ENCODE measurements at places on chromosomes 2 and 18. TPM values are rescaled to one million over a fixed set of nuclear protein-coding genes. Genes with fewer than 3 reads are reported as not detected.

Gene AMER3
- total RNA-seq = not detected

Gene ADCYAP1
- total RNA-seq = not detected

Gene RBFA
- 35.2 TPM for total RNA-seq

- DNase-seq = no peak
- no peaks in the 10 kb centered on the region for H3K4me1 ChIP-seq
- H3K4me3 ChIP-seq = no peak overlapping the region
- H3K36me3 ChIP-seq = no peaks in the 10 kb centered on the region
These were observed 35.4 kb downstream of the LAMA3 start for GRCh38 chr18:23724681-23725080.

- H3K27ac ChIP-seq = no peak overlapping the region
- H3K27me3 ChIP-seq = no peaks in the 10 kb centered on the region
- no peaks in the 10 kb centered on the region for H3K4me1 ChIP-seq
- no peaks in the 10 kb centered on the region for H3K36me3 ChIP-seq
These were observed 43.2 kb upstream of the ZC3H15 start for GRCh38 chr2:186442885-186443284.

DNA sequence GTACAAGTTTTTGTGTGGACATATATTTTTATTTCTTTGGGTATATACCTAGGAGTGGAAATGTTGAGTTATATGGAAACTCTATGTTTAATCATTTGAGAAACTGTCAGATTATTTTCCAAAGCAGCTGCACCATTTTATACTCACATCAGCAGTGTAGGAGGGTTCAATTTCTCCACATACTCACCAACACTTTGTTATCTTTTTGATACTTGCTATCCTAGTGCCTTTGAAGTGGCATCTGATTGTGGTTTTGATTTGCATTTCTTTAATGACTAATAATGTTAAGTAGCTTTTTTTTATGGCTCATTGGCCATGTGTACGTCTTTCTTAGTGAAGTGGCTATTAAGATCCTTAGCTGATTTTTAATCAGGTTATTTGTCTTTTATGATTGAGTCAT lies 64.7 kb upstream of the SLC8A1 start:
- no peaks in the 10 kb centered on the region for H3K27me3 ChIP-seq
- no peak overlapping the region for H3K4me3 ChIP-seq
- no peaks in the 10 kb centered on the region for H3K4me1 ChIP-seq

GRCh38 chr2:220946552-220946951 lies 625.6 kb downstream of the EPHA4 start:
- no peaks in the 10 kb centered on the region for H3K36me3 ChIP-seq
- DNase-seq = no peak

DNA sequence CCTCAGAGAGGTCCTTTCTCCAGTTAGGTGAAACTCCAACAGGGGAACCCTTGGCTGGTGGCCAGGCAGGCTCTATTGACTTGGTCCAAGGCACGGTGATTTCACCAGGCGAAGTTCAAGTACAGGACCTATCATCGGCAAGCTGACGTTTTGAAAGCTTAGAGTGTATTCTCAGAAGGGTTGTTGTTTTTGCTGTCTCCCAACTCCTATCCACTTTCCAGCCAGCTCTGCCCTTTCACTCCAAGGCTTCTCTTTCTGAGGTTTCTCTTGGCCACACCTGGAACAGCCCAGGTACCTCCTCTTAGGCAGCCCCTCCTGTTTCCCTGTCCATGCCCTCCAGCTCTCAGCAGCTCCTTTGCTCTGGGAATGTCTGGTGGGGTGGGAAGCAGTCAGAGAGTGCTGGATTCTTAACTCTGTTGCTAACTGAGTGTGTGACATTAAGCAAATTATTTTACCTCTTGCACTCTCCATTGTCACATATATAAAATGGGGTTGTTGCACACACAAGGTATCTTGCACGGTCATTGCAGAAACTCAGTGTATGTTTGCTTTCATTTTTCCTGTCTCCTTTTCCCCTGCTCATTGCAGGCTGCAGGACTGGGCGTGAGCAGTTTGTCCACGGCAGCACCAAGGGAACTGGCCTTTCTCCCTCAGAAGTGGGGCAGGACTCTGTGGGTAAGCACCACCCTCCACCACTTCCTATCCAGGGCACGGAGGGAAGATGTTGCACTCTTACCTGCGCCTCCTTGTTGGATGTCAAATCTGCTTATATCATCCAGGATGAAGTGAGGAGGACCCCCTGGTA lies 30.2 kb downstream of the CAPN13 start:
- no peaks in the 10 kb centered on the region for H3K36me3 ChIP-seq
- no peak overlapping the region for H3K4me3 ChIP-seq
- no peaks in the 10 kb centered on the region for H3K4me1 ChIP-seq
- no peaks in the 10 kb centered on the region for H3K27me3 ChIP-seq
- DNase-seq = no peak

DNA sequence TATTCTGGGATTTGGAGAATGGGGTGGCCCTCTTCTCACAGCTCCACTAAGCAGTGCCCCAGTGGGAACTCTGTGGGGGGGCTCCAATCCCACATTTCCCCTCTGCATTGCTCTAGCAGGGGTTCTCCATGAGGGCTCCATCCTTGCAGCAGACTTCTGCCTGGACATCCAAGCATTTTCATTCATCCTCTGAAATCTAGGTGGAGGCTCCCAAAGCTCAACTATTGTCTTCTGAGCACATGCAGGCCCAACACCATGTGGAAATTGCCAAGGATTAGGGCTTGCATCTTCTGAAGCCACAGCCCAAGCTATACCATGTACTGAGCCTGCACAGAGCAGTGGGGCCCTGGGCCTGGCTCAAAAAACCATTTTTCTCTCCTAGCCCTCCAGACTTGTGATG lies 162.4 kb upstream of the CWC22 start:
- no peak overlapping the region for H3K27ac ChIP-seq
- H3K27me3 ChIP-seq = no peaks in the 10 kb centered on the region
- no peak overlapping the region for H3K4me3 ChIP-seq
- no peaks in the 10 kb centered on the region for H3K4me1 ChIP-seq

DNA sequence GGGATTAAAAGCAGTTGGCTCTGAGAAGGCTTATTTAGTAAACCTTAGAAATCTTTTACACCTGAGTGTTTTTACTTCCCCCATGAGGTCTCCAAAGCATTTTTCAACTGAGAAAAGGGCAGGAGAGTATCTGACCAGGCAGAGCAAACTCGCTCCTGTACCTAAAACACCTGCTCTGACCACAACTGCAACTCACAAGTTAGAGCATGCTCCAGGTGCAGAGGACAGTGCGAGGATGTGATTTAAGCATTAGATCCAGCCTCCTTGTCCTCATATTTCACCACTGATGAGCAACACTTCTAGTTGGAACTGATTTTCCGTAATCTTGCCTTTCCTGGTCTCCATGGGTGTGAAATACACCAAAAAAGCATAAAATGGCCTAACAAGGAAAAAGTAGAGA lies 34.5 kb upstream of the TBC1D8 start:
- no peaks in the 10 kb centered on the region for H3K27me3 ChIP-seq
- no peaks in the 10 kb centered on the region for H3K36me3 ChIP-seq
- H3K4me1 ChIP-seq = no peaks in the 10 kb centered on the region
- H3K4me3 ChIP-seq = no peak overlapping the region
- no peak for DNase-seq

GRCh38 chr2:58852243-58852642 lies 611.1 kb upstream of the FANCL start:
- H3K4me3 ChIP-seq = no peak overlapping the region
- H3K27ac ChIP-seq = no peak overlapping the region
- DNase-seq = no peak
- no peaks in the 10 kb centered on the region for H3K36me3 ChIP-seq
- no peaks in the 10 kb centered on the region for H3K27me3 ChIP-seq

DNA sequence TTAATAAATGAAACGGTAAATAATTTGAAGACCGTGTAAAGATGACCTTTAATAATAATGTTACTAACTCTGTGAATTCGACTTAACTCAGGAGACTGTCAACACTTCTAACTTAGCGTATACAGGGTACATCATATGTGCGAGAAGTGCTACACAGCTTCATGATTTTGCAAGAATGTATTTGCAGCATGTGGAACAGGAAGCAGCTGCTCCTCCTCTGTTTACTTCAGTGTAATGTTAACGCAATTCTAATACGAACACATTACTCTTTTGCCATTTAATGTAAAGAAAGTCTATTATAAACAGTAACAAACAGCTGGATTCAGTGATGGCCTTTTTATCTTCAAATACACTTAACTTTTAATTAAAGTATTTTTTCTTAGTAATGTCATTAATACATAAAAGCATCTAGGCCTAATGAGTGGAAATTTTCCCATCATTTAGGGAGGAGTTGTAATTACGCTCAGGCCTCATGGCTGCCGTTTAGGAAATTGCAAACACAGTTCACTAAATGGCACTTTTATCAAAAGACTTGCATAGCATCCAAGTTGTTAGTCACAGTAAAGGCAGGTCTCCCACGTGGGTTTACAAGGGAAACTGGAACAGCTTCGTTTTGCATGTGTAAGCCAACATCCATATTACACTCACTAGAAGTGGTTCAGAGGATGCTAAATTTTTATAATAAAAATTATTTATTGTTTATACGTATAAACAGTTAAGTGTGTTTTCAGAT lies 635.7 kb downstream of the FBXO15 start:
- no peak overlapping the region for H3K27ac ChIP-seq
- no peaks in the 10 kb centered on the region for H3K4me1 ChIP-seq
- no peak overlapping the region for H3K4me3 ChIP-seq
- peaks cover 4% of the 10 kb centered on the region for H3K36me3 ChIP-seq
- DNase-seq = no peak

DNA sequence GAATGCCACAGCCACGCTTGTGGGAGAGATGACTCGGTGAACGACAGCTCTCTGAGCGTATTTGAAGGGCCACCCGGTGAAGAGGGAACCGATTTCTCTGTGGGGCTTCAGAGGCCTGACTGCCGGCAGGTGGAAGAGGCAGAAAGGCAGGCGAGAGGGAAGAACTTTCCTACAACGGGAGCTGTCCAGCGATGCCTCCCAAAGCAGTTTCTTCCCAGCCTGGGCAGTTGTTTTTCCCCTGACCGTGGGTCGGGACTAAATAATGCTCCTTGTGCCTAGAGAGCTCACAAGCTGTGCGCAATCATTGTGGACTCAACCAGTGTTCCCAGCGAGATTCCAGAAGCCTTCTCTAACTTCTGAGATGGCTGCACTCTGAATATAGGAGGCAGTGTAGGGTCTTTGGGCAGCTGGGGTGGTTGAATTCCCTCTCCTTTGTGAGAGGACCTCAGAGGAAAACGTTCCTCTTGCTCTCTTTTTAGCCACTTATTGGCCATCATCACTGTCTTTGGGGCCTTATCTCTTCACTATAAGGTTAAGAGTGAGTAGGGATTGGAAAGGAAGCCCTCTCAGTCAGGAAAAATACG lies 710 bp downstream of the SEC11C start:
- peak overlapping the region; percentile 95 for H3K27ac ChIP-seq
- peak; percentile 17 for DNase-seq
- peak overlapping the region; percentile 79 for H3K4me3 ChIP-seq
- no peaks in the 10 kb centered on the region for H3K27me3 ChIP-seq
- H3K4me1 ChIP-seq = no peaks in the 10 kb centered on the region

- no peaks in the 10 kb centered on the region for H3K4me1 ChIP-seq
- H3K27ac ChIP-seq = peak overlapping the region; percentile 59
- H3K4me3 ChIP-seq = peak overlapping the region; percentile 67
- H3K36me3 ChIP-seq = no peaks in the 10 kb centered on the region
- H3K27me3 ChIP-seq = no peaks in the 10 kb centered on the region
These were observed 461 bp downstream of the PRADC1 start for GRCh38 chr2:73232403-73233153.

- no peaks in the 10 kb centered on the region for H3K36me3 ChIP-seq
- no peak for DNase-seq
- H3K4me3 ChIP-seq = no peak overlapping the region
- no peak overlapping the region for H3K27ac ChIP-seq
- H3K4me1 ChIP-seq = no peaks in the 10 kb centered on the region
These were observed 34.8 kb downstream of the RRM2 start for GRCh38 chr2:10157293-10157692.

DNA sequence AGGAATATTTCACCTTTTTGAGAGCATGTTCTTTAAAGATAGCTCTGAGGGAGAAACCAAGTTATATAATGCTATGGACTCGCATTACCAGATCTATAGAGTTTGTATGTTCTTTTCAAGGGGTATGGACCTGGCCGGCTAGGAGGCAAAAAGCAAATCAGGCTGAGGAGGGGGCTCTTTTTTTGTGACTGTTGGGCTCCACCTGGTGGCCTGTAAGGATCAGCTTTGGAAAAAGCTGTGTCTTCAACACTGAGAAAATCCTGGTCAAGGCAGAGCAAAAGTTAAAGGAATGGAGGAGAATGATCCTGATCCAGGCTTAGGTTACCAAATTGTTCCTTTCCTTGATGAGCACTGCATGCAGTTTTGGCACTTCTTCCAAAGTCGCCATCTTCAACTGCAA lies 180.5 kb downstream of the DIS3L2 start:
- DNase-seq = no peak
- H3K4me3 ChIP-seq = no peak overlapping the region
- H3K4me1 ChIP-seq = no peaks in the 10 kb centered on the region

DNA sequence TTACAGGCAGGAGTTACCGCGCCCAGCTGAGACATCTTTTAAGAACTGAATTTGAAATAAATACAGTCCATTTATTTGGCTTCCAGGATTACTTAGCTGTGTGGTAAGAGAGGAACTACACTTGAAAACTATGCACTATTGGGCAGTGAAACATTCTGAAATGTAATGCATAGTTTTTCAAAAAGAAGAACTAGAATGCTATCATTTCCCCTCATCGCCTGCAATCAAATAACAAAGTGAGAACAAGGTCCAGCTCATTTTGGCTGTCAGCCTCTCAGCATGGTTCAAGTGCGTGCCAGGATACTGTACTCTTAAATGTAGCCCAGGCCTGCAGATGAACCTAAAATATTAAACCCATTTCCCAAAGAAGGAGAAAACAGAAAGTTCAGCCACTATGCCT lies 76.6 kb upstream of the ARL5A start:
- no peaks in the 10 kb centered on the region for H3K4me1 ChIP-seq
- no peaks in the 10 kb centered on the region for H3K27me3 ChIP-seq
- no peaks in the 10 kb centered on the region for H3K36me3 ChIP-seq
- H3K4me3 ChIP-seq = no peak overlapping the region
- DNase-seq = no peak
- H3K27ac ChIP-seq = no peak overlapping the region

- H3K27me3 ChIP-seq = no peaks in the 10 kb centered on the region
- H3K4me1 ChIP-seq = no peaks in the 10 kb centered on the region
- no peak overlapping the region for H3K4me3 ChIP-seq
- H3K36me3 ChIP-seq = no peaks in the 10 kb centered on the region
- peak; percentile 13 for DNase-seq
These were observed 99.2 kb upstream of the RAB6C start for GRCh38 chr2:129880309-129880708.

- no peak overlapping the region for H3K4me3 ChIP-seq
- H3K27ac ChIP-seq = no peak overlapping the region
- H3K27me3 ChIP-seq = no peaks in the 10 kb centered on the region
- H3K4me1 ChIP-seq = no peaks in the 10 kb centered on the region
- DNase-seq = no peak
These were observed 175.5 kb downstream of the ZNF407 start for GRCh38 chr18:74773171-74773624.
